Activated B cell treated with CpG ODN at 0.5 μM for 24 hours (primary cell): ENCODE measurements at places on chromosomes 2 and 18. TPM values are rescaled to one million over a fixed set of nuclear protein-coding genes. Genes with fewer than 3 reads are reported as not detected.

DNA sequence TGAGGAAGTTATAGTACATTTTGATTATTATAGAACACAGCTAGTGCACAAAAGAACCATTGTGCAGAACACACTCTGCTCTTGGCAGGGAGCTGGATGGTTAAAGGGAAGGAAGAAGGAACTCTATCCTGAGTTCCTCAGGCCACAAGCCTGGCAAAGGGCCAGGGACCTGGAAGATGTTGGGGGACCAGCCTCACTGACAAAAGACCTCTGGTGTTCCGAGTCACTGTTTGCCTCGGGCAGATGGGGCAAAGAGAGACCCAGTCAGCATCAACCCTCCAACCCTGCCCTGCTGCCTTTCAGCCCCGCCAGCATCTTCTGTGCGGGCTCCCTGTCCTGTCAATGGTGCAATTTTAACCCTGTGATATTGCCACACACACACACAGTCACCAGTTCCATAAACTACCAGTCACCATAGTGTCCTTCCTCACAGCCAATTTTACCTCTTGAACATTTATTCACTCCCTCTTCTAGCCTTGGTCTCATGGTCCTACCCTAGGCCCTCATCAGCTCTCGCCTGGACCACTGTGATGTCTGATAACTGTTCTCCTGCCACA lies 21.9 kb downstream of the NEMP2 start:
- peaks cover 8% of the 10 kb centered on the region for H3K4me1 ChIP-seq
- no peak overlapping the region for H3K4me3 ChIP-seq
- DNase-seq, result no peak
- H3K36me3 ChIP-seq, result peaks cover 46% of the 10 kb centered on the region
- no peak overlapping the region for H3K27ac ChIP-seq

DNA sequence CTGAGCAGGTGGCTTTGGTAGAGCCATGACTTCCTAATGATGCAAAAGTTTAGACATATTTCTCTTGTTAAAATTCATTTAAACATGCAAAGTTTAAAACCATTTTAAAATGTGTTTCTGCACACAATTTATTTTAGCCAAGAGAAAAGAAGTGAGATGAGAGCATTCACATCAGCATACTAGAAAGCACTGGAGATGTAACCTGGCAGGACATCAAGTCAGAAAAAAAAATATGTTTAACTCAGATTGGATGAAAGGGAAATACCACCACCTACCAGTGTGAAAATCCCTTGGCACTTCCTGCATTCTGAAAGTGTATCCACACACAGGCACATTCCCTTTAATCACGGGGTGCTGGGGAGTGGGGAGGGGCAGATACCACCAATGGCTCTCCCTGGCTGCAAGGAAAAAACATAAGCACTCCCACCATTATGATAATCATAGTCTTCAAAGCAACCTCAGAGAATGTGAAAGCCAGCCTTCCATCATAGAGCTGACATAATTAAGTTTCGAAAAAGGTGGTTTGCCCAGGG lies 25.0 kb downstream of the DNER start:
- no peak overlapping the region for H3K4me3 ChIP-seq
- peaks cover 6% of the 10 kb centered on the region for H3K27me3 ChIP-seq

GRCh38 chr2:193584522-193584938 lies 1389.8 kb upstream of the TMEFF2 start:
- DNase-seq, result no peak
- no peaks in the 10 kb centered on the region for H3K36me3 ChIP-seq
- no peak overlapping the region for H3K27ac ChIP-seq
- no peaks in the 10 kb centered on the region for H3K27me3 ChIP-seq
- no peak overlapping the region for H3K4me3 ChIP-seq
- H3K4me1 ChIP-seq, result no peaks in the 10 kb centered on the region

DNA sequence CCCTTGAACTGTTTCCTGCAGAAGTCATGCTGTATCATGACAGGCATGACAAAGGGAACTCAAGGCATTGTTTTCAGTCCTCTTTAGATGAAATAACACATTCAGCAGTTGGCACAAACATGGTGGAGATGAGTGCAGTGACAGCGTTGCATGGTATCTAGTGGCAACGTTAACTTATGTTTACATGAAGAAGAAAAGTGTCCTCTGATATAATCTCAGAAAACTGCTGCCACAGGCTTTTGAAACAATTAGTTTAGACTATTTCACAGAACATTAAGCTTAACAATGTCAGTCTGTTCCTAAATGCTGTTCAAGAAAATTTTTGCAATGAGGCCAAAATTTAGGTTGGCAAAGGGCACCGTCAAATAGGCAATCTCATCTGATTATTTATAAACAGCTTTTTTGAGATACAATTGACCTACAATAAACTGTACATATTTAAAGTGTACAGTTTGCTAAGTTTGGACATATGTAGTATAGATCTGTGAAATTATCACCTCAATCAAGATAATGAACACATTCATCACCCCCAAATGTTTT lies 64.7 kb downstream of the LYPD6B start:
- H3K4me1 ChIP-seq, result no peaks in the 10 kb centered on the region
- H3K27me3 ChIP-seq, result peaks cover 2% of the 10 kb centered on the region
- no peak overlapping the region for H3K4me3 ChIP-seq
- no peak for DNase-seq

- no peaks in the 10 kb centered on the region for H3K4me1 ChIP-seq
- no peak overlapping the region for H3K4me3 ChIP-seq
- no peaks in the 10 kb centered on the region for H3K36me3 ChIP-seq
- H3K27me3 ChIP-seq, result peaks cover 25% of the 10 kb centered on the region
- H3K27ac ChIP-seq, result no peak overlapping the region
These were observed 84.2 kb upstream of the FAM136A start for GRCh38 chr2:70385966-70386595.

Gene ZAP70
- 2.8 and 4.8 TPM in 2 replicates for total RNA-seq
